Activated B cell treated with CpG ODN at 0.5 μM for 24 hours (primary cell): ENCODE measurements at places on chromosomes 11 and 22.

DNA sequence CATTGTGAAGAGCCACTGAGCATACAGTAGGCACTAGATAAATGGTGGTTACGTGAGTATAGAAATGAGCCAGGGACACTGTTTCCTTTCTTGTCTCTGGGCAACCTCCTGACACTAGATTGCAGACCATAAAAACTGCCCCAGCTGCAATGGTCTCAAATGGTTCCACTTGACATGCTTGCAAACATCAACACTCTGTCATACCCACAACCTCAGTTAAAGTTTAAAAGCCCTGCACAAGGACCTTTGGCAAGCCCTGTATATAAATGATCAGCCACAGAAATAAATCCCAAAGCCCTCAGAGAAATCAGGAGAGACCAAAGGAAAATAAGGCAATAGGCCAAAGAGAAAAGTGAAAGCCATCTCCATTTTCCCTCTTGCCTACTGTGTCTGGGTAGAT lies 20.7 kb downstream of the PLEKHA7 start:
- DNase-seq = no peak

- no peak for DNase-seq
Measured at GRCh38 chr11:14148653-14149273, 186.2 kb downstream of the SPON1 start.

- DNase-seq = no peak
Measured at GRCh38 chr11:113091481-113091780, 130.2 kb downstream of the NCAM1 start.

DNA sequence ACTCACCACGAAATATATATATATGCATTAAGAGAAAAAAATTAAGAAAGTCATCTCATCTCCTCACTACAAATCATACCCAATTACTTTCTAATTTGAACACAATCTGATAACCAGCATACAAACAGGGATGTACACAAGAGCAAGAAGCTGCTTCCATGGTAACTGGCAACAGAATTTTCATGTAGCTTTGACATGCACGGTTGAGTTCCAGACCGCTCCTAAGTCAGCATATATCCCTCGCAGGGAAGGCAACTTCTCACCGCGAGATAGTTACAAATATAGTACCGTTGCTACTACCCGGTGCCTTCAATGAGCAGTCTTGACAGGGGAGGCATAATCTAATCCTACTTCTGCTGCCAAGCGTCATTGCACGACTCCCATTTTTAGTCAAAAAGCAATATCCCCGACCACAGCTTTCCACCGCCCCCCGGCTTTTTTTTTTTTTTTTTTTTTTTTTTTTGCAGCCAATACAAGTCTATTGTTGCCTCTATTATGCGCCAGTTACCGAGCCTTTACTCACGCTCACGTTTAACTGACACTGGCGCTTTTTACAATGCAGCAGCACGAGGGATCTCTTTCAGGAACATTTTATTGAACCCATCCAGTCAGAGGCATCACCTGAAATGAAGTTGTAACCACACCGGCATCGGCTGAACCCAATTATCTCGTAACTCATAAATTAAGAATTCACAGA lies 2.2 kb downstream of the CADM1 start:
- no peak for DNase-seq

DNA sequence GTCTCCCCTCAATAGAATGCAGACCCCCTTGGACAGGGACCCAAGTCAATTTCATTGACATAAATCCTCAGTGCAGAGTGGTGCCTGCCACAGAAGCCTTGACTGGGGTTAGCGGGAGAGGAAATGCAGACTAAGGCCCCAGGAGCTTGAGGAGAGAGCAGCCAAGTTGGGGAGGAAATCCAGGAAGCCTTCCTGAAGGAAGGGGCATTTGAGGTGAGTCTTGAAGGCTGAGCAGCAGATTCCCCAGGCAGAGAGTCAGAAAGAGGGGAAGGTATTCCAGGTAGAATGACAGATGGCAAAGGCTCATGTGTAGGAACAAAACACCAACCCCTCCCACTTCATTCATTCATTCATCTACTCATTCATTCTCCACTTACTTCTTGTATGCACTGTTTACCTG lies 10.3 kb downstream of the MYEOV start:
- DNase-seq = no peak

DNA sequence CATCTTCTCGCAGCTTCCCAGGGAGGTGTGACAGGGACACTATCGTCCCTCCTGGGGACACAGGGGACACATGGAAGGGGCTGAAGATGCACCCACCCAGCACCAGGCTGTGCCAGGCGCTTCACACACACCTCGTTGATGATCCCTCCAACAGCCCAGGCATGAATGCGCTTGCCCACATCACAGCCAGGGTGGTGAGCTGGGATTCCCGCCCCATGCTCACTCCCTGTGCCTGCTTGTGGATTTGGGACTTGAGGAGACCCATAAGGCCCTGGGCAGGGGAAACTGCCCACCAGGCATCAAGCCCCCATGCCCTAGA lies 57.8 kb downstream of the OTOG start:
- no peak for DNase-seq

- no peak for DNase-seq
Measured at GRCh38 chr11:32013603-32014002, 77.3 kb upstream of the RCN1 start.

DNA sequence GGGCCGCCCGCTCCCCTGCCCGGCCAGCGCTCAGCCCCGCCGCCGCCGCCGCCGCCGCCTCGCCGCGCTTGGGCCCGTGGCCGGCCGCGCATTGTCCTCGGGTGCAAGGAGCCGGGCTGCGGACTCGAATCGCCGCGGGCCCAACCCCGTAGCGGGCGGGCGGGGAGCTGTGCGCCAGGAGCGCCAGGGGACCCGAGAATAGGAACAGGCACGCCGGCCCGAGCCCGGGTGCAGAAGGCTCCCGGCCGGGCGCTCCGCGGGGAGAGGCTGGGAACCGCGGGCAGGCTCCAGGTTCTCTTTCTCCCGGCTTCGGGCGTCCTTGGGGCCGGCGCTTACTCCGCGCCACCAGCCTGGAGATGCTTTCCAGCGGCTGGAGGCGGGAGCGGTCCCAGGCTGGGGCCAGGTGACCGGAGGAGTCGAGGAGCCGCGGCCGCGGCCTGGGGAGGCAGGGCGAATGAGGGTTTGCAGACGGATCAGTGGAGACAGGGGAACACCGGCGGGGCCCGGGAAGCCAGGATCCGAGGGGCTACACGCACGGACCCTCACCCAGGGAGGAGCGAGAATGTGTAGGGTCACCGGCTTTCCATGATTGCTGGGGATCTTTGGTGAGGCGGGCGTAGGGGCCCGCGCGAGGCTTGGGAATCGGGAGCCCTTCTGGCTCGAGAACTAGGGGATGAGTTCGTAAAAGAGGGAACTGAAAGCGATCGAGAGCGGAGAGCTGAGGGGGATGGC lies 726 bp downstream of the PKNOX2 start:
- DNase-seq = peak; percentile 29

- DNase-seq = no peak
Measured at GRCh38 chr22:32050678-32051515, 7.8 kb downstream of the SLC5A1 start.

DNA sequence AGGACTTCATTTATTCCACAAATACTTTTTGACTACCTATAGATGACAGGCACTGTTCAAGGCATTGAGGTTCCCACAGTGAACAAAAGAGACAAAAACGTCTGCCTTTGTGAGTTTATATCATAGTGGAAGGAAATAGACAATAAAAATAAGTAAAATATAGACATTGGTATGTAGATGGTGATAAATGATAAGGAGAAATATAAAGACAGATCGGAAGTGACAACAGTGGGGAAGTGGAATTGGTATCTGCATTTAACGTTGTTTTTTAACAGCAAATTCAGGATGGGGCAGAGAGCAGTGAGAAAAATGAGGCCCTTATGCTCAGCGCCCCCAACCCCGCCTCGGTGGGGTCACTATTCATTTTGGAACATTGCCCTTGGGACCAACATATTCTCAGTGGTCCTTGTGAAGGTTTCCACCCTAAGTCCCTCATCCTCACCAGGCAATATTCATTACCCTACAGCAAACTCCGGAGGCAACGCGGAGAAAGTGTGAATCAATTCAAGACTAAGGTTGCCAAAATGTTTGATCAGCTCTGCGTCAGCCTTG lies 627 bp upstream of the PEX26 start:
- no peak for DNase-seq

DNA sequence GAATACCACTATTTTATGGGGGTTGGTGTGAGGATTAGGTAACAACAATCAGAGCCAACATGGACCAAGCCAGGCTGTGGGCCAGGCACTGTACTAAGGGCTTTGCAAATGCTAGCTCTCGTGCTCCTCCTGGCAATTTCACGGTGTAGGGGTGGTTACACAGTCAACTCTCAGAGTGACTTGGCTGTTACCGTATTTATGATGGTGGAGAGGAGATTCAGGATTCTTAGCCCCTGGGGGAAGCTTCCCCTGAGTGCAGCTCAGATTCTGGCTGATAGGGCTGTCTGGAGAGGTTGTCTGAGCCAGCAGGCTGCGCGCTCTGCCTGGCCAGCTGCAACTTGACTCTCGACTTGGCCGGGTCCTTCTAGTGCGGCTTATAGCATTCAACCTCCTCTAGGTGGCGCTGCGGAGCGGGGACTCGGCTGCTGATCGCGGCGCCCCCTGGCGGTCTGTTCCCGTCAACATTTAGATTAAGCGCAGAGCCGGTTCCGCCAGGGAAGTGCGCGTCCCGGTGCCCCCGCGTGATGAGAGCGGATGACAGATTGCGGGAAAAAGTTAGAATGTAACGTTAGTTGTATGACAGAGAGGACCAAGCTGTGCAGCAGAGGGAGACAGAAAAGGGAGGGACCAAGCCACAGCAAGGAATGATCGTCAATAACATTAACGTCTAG lies 4.5 kb upstream of the NCF4 start:
- DNase-seq = peak; percentile 96

DNA sequence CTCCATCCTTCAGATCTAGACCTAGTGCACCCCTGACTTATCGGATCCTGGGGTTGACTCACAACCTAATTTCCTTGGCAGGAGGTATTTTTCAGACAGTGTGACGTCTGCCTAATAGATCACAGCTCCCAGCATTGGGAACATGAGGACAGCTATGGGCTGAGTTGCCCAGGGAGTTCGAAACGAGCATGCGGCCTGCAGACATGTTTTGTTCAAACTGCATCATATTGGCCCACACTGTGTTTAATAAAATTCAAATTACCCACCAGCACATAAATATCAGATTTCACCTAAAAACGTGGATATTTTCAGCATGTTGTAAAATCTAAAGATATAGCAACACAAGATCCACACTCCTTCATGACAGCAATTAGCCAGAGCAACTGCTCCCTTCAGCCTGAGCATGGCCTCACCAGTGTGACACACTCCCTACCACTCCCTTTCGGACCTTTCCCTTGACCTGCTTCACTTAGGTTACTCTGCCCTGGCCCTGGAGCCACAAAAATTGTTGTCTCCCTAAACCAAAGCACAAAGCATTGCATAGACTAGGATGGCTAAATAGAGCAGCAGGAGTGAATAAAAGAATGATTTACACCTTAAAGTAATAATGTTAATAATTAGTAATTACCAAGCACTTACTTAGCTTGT lies 53.6 kb upstream of the USP47 start:
- DNase-seq = no peak

DNA sequence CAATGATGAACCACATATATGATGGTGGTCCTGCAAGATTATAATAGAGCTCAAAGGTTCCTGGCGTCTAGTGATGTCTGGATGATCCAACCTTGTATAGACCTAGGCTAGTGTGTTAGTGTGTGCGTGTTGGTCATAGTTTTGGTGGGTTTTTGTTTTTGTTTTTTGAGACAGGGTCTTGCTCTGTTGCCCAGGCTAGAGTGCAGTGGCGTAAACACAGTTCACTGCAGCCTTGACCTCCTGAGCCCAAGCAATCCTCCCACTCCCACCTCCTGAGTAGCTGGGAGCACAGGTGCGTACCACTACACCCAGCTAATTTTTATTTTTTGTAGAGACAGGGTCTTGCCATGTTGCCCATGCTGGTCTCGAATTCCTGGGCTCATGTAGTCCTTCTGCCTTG lies 9.4 kb downstream of the CASTOR1 start:
- DNase-seq = no peak

DNA sequence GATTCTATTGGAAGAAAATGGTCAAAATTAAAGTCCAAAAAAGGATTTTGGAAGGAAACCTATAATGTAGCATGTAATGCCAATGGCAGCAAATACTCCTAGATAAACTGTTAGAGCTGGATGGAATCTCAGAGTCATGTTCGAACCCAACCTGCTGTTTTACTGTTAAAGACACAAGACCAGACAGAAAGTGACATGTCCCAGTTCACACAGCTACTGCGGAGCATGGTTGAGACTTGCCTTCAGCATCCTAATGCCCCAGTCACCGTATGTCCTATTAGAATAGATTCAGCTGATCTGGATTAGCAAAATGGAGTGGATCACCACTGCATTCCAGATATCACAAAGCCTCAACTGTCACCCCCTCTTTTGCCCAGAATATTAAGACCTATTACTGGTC lies 14.9 kb downstream of the PISD start:
- no peak for DNase-seq

GRCh38 chr11:59573216-59573615 lies 42.4 kb downstream of the OSBP start:
- DNase-seq = no peak

- DNase-seq = peak; percentile 69
Measured at GRCh38 chr22:46122511-46122971, 27.8 kb upstream of the PPARA start.

DNA sequence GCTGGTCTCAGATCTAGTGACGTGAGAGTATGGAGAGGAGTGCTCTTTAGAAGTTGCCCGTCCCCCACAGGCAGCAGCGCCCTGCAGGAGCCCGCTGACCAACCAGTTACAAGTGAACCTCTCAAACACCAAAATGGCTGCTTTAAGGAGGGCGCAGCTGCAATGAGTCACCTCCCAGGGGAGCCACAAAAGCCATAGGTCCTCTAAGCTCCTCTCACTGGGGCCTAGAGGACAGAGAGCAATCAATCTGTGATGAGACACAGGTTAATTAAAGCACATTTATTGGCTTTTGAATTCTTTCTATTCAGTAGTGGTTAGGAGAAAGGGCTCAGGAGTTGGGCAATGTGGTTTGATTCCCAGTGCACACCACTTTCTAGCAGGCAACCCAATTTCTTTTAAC lies 15.5 kb upstream of the RAPSN start:
- no peak for DNase-seq

GRCh38 chr11:72578991-72579815 lies 95.0 kb downstream of the PDE2A start:
- no peak for DNase-seq

DNA sequence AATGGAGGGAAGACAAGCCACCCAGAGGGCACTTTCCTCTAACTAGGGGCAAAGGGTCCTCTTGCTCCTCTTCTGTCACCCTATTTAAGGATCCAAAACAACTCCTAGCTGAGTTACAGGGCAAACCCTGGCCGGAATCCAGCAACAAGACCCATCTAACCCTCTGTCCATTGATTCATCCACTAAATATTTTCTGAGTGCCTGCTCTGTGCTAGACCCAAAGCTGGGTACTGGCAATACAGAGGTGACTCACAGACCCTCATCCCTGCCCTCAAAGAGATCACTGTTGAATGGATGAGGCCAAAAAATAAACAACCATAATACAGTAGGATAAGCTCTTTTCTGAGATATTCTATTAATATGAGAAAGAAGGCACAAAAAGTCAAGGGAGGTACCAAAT lies 4.3 kb upstream of the GALNT18 start:
- DNase-seq = no peak

- no peak for DNase-seq
Measured at GRCh38 chr11:87036756-87037449, 831 bp upstream of the TMEM135 start.
